IPS DF 19.7 (cell line): ENCODE measurements at places on chromosomes 13 and 19.

DNA sequence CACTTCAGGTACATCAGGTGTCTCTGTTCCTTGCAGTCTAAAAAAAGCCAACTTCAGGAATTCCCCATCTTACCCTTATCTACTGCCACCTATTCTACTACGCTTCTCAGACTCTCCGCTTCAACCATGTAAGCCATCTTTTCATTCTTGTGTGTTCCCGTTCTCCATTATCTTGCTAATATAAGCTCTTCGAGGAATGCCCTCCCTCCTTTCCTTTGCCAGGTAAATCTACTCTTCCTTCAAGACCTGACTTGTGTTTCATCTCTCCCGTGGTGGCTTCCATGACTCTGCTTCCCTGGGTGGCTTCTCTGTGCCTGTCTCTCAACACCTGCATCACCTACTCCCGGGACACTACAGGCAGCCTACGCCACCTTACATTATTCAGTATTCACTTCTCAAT is 42.3 kb upstream of the MEDAG start:
- DNase-seq = no peak

GRCh38 chr19:940591-941291 is 14.9 kb downstream of the ARID3A start:
- no peak for DNase-seq

GRCh38 chr19:10818301-10819123 is 17.5 kb downstream of the TMED1 start:
- DNase-seq = no peak

DNA sequence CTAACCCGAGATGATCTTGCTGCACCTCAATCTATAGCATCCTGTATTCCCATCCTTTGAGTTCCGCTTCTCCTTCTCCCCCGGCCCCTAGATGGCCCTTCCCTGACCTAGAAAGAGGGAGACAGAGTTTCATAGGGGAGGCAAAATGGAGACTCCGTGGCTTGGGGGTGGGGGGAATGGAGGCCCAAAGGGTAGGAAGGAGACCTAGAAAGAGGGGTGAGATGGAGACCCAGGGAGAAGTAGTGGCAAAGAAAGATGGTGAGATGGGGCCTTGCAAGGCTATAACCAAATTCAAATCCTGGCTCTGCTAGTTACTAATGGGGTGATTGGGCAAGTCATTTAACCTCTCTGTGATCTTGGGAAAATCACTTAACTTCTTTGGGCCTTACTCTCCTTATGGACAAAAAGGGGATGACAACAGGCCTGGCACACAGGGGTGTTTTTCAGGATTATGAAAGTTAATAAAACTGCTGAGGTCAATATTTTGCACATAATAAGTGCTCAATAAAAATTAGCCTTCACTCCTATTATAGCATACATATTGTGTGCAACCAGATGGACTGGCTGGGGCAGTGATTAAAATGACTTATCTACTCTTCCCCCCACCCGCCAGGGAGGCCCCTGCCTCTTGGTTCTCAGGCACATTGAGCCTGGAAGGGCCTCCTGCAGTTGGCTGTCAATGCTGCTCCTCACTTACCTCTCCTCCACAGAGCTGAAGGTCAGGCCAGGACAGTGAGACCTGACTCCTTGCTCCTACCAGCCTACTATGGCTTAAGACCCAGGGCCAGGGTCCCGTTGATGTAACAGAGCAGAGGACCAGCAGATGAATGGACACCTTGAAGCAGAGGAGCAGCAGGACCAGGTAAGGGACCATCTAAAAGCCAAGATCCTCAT is 633 bp downstream of the SPHK2 start:
- no peak for DNase-seq

DNA sequence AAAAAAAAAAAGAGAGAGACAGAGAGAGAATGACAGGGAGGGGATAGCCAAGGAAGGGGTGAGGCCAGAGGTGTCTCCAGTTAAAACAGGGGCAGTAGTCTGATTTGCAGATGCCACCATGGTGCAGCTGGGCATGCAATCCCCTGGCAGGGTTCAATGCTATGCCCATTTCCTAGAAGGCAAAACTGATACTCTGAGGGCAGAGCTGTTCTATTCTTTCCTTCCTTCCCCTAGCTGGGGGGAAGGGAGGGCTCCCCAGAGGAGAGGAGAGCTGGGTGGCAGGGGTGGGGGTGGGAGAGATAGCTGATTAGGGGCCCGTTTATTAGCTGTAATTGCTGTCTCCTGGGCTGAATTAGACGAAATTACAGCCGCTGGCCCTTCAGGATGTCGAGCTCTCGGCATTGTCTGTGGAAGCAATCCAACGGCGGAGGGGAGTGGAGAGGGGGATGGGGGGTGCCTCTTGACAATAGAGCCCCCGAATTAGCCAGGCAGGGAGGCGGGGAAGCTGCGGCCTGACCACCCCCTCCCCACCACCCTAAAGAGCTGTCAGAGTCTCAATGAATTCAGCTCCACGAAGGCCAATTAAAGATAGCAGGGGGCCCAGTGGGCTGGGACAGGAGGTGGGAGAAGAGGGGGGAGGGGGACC is 14.4 kb upstream of the DPP9 start:
- no peak for DNase-seq

DNA sequence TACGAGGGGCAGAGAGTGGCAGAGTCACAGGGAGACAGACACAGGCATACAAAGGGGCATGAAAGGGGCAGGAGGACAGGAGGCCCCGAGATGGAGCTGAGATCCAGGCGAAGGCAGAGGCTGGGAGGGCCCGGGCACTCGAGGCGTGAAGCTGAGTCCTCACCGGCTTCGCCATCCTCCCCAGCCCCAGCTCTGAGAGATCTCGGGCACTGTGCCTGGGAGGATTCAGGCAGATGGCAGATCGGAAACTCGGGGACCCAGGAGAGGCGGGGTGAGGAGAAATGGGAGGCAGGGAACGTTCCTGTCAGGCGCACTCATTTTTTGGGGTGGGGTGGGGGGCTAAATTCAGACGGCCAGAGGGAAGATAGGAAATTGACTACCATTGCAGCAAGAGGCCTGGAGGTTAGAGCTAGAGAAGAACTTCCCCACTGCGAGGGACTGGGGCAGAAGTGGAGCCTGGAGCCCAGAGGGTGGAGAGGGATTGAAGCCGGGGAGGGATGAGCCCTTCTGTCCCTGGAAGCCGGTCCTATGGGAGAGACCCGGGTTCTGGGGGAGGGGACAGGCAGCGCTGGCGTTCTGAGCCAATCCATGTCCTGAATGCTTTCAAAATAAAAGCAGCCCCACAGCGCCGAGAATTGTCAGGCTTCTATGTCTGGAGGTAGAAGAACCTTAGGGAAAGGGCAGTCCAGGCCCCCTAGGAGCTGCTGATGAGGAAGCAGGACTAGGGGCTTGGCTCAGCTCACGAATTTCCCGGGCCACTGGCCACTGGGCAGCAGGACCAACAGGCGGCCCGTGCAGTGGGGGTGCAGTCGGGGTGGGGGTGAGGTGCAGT is 12.6 kb downstream of the LRRC4B start:
- DNase-seq = no peak

- no peak for DNase-seq
Measured at GRCh38 chr13:112226320-112227002, 149.7 kb upstream of the SPACA7 start.
